Stimulated activated CD8-positive, alpha-beta memory T cell treated with anti-CD3 and anti-CD28 coated beads, Interleukin-7, amount 100 ng/mL, for 4 hours (primary cell): ENCODE measurements at places on chromosomes 6 and 20.

DNA sequence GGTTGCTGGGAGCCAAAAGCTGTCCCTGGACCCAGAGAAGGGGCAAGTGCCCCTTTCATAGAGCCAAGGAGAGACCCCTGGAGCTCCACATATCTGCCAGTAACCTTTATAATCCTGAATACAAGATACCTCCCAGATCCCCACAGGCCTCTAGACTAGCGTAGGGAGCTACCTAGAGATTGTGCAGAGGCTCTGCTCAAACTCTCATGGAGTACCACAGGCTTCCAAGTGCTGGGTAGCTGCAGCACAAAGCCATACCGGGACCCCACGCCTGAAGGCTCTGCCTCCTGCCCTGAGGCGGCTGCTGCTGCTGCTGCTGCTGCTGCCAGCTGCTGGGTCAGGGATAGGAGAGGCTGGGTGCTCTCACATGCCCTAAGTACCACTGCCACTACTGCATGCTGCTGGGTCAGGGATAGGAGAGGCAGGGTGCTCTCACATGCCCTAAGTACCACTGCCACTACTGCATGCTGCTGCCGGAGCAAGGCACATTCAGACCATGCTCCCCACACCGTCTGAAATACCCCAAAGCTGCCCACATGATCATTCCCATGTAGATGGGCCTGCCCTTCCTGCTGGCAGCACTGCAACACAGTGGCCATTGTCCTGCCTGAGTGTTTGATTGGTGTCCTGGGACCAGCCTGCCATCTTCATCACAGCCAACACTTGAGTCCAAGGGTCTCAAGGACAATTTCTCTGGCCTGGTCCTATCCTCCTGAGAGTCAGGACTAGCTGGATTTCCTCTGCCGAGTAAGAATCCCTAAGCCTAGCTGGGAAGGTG is 1434.3 kb upstream of the ADGRB3 start:
- no peak for DNase-seq

DNA sequence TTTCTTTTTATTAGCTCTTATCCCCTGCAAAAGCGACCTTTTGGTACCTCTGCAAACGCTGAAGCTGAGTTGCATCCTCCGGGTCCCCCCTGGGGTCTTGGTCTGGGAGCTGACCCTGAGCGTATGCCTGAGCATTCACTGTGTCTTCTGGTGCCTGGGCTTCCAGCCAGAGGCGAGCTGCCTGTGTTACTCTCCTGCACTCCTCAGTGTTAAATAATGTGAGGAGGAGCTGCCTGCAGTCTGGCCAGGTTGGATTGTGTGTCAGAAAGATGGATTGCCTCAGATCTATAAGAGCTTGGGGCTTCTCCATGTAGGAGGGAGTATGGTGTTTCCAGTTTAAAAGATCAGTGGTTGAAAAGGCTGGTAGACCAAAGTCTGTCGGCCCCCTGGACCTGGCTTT is 8.7 kb upstream of the GMPR start:
- DNase-seq = no peak

DNA sequence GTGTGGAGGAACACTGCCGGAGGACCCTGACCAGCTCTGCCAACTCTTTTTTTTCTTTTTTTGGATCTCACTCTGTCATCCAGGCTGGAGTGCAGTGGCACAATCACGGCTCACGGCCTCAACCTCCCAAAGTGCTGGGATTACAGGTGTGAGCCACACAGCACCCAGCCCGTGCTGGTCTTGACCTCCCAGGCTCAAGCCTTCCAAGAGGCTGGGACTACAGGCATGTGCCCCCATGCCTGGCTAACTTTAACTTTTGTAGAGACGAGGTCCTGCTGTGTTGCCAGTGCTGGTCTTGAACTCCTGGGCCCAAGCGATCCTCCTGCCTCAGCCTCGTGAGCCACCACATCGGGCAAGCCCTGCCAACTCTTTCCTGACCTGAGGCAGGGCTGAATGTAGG is 11.2 kb downstream of the GCNT2 start:
- no peak for DNase-seq

- DNase-seq = no peak
Observed at GRCh38 chr20:44398335-44398734, 42.8 kb downstream of the HNF4A start.

- DNase-seq = no peak
Observed at GRCh38 chr20:44637522-44638372, 13.8 kb downstream of the ADA start.

DNA sequence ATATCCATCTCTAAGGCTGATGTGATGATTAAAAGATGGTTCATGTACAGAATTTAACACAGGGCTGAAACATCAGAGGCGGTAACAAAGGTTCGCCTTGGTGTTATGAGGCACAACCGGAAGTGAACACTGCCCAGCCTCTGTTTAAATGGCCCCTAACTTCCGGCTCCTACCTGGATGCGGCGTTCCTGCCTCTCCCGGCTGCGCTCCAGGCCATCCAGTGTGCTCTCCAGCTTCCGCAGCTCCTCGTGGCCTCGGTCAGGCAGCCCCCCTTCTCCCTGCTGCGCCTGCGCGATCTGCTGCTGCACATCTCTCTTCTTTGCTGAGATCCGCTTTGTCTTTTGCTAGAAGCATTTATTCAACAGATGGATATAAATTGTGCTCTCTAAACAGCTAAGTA is 195.3 kb downstream of the SYNE1 start:
- no peak for DNase-seq
